ENCODE measurements at places on chromosomes 3 and 15.

GRCh38 chr15:67953299-67953698, 100.8 kb upstream of the PIAS1 start:
- DNase-seq: no peak

DNA sequence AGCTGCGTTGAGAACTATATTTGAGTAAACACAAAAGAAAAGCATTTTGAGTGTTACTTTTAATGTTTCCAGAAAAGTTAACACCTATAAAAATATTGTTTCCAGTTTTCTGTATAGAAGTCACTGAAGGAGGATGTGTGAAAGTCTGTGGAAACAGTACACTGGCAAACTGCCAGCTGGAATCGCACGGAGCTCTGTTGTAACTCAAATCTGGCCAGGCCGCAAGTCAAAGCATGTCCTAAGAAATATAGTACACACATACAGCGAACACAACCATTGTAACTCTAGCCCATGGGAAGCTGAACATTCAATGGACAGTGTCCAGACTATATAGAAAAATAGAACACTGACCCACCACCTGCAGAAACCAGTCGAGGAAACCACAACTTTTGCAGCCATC, 657.2 kb downstream of the FHIT start:
- DNase-seq: no peak

- DNase-seq: no peak
These were observed 20.9 kb downstream of the RAF1 start for GRCh38 chr3:12643010-12643380.

DNA sequence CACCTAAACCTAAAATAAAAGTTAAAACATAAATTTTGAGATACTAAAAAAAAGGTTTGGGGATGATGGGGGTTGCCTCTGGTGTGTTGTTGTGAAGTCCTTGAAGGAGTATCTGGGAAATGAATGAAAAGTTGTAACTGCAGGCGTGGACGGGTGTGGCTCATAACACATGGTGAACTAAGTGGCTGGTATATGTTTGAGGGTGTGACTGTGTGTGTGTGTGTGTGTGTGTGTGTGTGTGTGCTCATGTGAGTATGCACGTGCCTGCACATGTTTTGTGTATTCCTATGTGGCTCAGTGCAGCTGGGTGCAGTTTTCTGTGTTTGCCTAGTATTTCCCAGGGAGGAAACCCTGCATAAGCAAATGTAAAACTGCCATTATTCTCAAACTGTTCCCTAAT, 229.9 kb upstream of the TRIM42 start:
- DNase-seq: no peak

GRCh38 chr3:107142786-107143575, 234.3 kb upstream of the CCDC54 start:
- DNase-seq: no peak

All from T follicular helper cell (primary cell).